ENCODE measurements at places on chromosomes 3 and 15.

DNA sequence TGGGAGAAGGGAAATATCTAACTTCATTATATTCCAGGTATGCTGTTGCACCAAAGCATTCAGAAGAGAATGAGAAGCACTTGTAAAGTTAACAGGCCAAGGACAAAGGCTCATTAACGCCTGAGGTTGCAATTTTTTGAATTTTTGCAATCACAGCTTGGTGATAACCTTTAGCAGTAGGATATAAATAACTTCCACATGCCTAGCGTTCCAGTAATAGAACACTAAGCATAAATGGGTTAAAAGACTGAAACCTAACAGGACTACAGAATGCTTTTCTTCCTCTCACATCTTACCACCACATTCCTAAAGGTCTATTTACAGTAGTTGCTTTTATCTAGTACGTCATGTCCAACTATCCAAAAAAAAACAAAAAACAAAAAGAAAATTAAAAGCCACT is 57.4 kb upstream of the IMPG2 start:
- DNase-seq: no peak

DNA sequence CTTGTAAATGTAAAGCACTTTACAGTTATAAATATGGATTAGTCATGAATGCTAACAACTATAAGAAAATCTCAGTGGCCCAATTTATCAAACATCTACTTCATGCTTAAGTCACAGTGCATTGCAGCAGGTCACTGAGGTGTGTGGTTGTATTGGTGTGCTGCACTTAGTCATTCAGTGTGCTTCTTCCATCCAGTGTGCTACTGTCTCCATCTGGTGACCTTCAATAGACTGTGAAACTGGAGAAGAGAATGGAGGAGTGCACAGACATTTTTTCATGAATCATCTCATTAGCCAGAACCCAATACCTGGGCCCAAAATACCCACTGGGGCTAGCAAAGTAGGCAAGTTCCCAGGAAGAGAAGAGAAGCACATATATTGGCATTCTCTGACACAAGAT is 199.6 kb downstream of the SHOX2 start:
- DNase-seq: no peak

DNA sequence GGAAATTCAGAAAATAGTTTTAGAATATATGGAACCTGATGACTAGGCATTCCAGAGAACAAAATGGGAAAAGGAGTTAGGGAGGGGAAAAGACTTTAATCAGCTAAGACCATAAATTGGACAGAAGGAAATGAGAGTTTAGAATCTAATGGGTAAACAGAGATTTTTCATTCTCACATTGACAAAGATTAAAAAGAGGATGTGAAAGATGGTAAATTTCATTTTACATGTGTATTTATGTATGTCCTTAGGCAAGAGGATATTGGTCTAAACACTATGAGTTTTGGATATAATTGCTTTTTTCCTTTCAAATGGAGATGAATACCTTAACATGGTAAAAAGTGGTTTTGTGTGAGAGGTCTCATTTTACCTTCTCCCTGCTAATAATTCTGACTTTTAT is 1021.9 kb downstream of the NSUN3 start:
- DNase-seq: no peak

DNA sequence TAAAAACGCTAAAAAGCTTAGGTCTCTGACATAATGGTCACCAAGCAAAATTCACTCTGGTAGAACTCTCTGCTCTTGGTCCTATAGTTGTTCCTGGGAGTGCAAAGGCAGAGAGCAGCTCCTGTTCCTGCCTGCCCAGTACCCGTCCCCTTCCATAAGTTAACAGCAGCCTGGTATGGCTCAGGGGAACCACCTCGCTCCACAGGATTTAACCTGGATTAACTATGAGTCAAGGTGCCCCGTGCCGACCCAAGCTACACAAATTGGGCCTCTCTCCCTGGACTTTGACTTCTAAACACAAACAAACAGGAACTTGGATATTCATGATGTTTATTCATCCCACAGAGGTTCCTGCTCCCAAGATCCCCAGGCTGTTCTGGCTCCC is 32.1 kb downstream of the SCAP start:
- no peak for DNase-seq

- DNase-seq: no peak
Observed at GRCh38 chr15:71649894-71650293, 160.5 kb upstream of the NR2E3 start.

DNA sequence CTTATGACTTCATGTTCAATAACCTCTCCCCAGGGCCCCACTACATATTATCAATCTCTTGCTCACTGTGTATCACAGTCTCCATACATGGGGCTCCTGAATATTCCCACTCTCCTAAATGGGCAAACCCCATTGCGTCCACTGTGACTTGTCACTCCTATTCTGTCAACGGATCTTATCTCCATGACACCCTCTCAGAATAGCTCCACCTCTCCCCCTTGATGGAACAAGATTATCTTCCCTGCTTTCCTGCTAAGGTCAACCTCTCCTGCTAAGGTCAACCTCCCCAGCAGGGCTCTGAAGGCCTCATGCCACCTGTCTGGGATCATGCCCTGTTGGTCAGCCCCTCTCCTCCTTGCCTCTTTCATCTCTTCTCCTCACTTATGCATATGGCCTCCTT is 1.8 kb downstream of the CLDN18 start:
- DNase-seq: no peak
